Bronchial epithelial cell (primary cell): ENCODE measurements at places on chromosomes 5 and 9. TPM values are rescaled to one million over a fixed set of nuclear protein-coding genes. Genes with fewer than 3 reads are reported as not detected.

PHF24 gene
- 0.13 and 0.26 TPM in 2 replicates for total RNA-seq

TAF11L8 gene
- not detected in 2 replicates for total RNA-seq

GABRP gene
- total RNA-seq: 1.2 TPM in 1 of 2 replicates, not detected in the other

FCN1 gene
- not detected in 2 replicates for total RNA-seq

RMRP gene
- 15,881 and 37,648 TPM in 2 replicates for total RNA-seq

KCNMB1 gene
- not detected in 2 replicates for total RNA-seq

CTXN3 gene
- total RNA-seq: not detected in 2 replicates

THBS4 gene
- total RNA-seq: 0.26 TPM in 2 replicates

CDH9 gene
- total RNA-seq: not detected in 2 replicates

SPATA31A3 gene
- not detected in 2 replicates for total RNA-seq

TMEM250 gene
- total RNA-seq: 67.9 and 78.2 TPM in 2 replicates

TRPM6 gene
- total RNA-seq: under 0.01 and 0.26 TPM in 2 replicates

DMRT2 gene
- total RNA-seq: 0.38 and 0.53 TPM in 2 replicates

FAM169A gene
- total RNA-seq: 12.1 and 21.5 TPM in 2 replicates

PCDHGA2 gene
- total RNA-seq: under 0.01 and 0.26 TPM in 2 replicates

DNAH5 gene
- under 0.01 and 0.13 TPM in 2 replicates for total RNA-seq

GDNF gene
- total RNA-seq: under 0.01 TPM in 1 of 2 replicates, not detected in the other

SPARC gene
- 10.5 and 22.6 TPM in 2 replicates for total RNA-seq

ST8SIA4 gene
- total RNA-seq: under 0.01 TPM in 2 replicates

SPATA31E1 gene
- total RNA-seq: not detected in 2 replicates

GBA2 gene
- 34.8 and 37.9 TPM in 2 replicates for total RNA-seq

FOXD4 gene
- 0.26 TPM in 2 replicates for total RNA-seq

CEL gene
- 0.53 and 1.3 TPM in 2 replicates for total RNA-seq

RGS7BP gene
- not detected in 2 replicates for total RNA-seq

HTR1A gene
- total RNA-seq: not detected in 2 replicates

FST gene
- total RNA-seq: 12.8 and 85.0 TPM in 2 replicates

TMEM203 gene
- total RNA-seq: 38.0 and 39.2 TPM in 2 replicates

MEIKIN gene
- total RNA-seq: not detected in 2 replicates

NEURL1B gene
- total RNA-seq: 4.7 and 6.4 TPM in 2 replicates

TLX3 gene
- total RNA-seq: not detected in 2 replicates

PLCXD3 gene
- not detected in 2 replicates for total RNA-seq

FCN2 gene
- not detected in 2 replicates for total RNA-seq

NOXA1 gene
- 0.53 and 2.3 TPM in 2 replicates for total RNA-seq

ARHGEF37 gene
- 9.2 and 29.1 TPM in 2 replicates for total RNA-seq

CLIC3 gene
- 2.1 and 28.8 TPM in 2 replicates for total RNA-seq

NDST1 gene
- total RNA-seq: 17.1 and 33.3 TPM in 2 replicates

MSX2 gene
- not detected in 2 replicates for total RNA-seq

SEMA5A gene
- 1.3 and 1.6 TPM in 2 replicates for total RNA-seq

DDX4 gene
- total RNA-seq: under 0.01 TPM in 1 of 2 replicates, not detected in the other

PPP1R2B gene
- under 0.01 TPM in 1 of 2 replicates, not detected in the other for total RNA-seq

C9orf153 gene
- total RNA-seq: 0.26 TPM in 2 replicates

CCL28 gene
- total RNA-seq: 1.0 and 1.6 TPM in 2 replicates

CEP72 gene
- 4.2 and 6.8 TPM in 2 replicates for total RNA-seq

TTC16 gene
- not detected in 2 replicates for total RNA-seq

CSF1R gene
- total RNA-seq: not detected in 2 replicates

DMRTA1 gene
- total RNA-seq: 3.9 and 5.6 TPM in 2 replicates

ANKRD18B gene
- 5.8 and 6.0 TPM in 2 replicates for total RNA-seq

SURF4 gene
- 269 and 295 TPM in 2 replicates for total RNA-seq

TNPO1 gene
- total RNA-seq: 265 and 329 TPM in 2 replicates
